ENCODE measurements at places on chromosomes 16 and 17. TPM values are rescaled to one million over a fixed set of nuclear protein-coding genes. Genes with fewer than 3 reads are reported as not detected.

Gene MYH11
- total RNA-seq, result 5,005 TPM

GRCh38 chr16:57324749-57325148, 33.8 kb upstream of the CCL22 start:
- DNase-seq, result no peak

Gene HAGH
- total RNA-seq, result 63.4 TPM

Gene PDILT
- total RNA-seq, result not detected

- DNase-seq, result no peak
Measured at GRCh38 chr17:64384253-64385186, 6.1 kb downstream of the PECAM1 start.

DNA sequence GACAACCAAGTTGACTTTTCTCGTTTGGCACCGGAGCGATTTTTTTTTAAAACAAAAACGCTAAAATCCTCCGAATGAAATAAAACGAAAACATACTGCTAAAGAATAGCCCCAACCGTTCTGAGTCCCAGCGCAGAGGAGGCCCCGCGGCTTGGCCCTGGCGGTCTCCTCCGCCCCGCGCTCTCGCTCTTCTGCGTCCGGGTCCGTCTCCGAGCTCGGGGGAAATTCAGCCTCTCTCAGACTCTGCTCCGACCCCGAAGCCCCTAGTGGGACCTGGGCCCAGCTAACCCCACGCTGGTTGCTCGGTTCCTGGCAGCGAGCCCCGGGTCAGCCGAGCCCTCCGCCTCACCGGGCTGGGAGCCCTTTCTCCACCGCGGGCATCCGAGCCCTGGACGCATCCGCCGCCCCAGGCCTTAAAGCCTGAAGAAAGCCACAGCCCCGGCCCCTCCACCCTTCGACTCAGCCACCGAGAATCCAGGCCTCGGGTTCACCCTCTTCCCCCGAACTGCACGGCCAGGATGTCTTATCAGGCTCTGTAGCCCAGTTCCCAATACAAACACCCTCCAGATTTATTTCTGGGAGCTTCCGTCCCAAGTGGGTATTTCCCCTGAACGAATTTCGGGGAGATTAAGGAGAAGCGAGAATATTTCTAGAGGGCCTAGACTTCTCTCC, 1.2 kb downstream of the TBX2 start:
- DNase-seq, result no peak

- no peak for DNase-seq
Measured at GRCh38 chr16:80084614-80085013, 456.2 kb upstream of the DYNLRB2 start.

GRCh38 chr17:13576661-13577526, 24.8 kb downstream of the HS3ST3A1 start:
- DNase-seq, result no peak

Gene LGALS9B
- total RNA-seq, result 14.3 TPM
